Activated CD4-positive, alpha-beta T cell treated with anti-CD3 and anti-CD28 coated beads, Interleukin-10, Interleukin-2, amounts not matched to agents 100 ng/mL and 50 ng/mL, durations not matched to agents 16 hours and 8 hours (primary cell): ENCODE measurements at places on chromosomes 16 and 17.

- peak; percentile 63 for DNase-seq
These were observed 96.9 kb downstream of the ZNF778 start for GRCh38 chr16:89314357-89314756.

DNA sequence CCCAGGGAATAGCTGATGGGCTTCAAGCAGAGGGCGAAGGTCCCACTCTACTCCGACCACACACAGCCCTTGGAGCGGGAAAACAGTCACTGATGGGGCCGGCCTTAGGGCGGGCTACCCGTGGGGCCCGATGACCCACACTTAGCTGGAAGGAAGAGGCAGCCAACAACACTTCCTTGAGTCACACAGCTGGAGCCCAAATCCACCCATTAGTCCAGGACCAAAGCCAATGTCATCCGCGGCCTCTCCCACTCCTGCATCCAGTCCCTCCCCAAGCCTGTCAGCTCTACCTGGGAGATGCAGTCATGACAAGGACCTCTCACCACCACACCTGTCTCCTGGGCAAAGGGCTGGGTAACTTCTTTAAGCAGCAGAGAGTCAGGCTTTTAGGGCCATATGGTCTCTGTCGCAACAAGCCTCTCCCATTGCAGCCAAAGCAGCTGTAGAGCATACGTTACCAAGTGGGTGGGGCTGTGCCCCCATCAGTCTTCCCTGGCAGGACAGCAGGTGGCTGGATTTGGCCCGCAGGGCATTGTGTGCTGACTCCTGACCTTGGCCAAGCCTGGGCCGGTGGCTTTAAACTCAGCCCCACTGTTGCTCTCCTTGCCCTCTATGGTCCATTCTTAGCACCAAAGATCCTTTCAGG lies 110.7 kb downstream of the SOCS1 start:
- no peak for DNase-seq

- no peak for DNase-seq
These were observed 7.6 kb upstream of the NUP93 start for GRCh38 chr16:56722200-56722842.

DNA sequence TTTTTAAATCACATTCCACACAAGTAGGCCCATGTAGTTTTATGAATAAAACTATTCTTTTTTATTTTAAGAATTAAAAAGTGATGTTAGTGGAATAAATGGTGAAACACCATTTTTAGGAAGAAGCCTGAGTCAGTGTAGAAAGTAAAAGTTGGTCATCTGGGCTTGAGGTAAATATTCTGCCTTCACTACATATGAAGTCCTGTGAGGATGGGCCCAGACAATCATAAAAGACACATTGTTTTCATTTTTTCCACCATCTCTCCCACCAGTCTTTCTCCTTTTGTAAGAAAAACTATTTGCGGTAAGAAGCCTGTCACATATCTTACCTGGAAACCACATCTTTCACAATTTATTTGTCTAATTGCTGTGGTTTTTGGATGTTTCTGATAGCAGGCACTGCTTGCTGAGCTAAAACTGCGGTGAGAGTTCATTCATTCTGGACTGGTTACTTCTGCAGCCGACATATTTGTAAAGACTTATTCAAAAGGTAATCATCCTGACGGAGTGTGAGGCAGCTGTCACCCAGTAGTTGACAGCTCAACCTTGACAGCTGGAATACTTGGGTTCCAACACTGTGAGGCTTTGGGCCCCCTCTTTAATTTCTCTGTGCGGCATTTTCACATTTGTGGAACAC lies 10.6 kb upstream of the RFFL start:
- DNase-seq: peak; percentile 82

DNA sequence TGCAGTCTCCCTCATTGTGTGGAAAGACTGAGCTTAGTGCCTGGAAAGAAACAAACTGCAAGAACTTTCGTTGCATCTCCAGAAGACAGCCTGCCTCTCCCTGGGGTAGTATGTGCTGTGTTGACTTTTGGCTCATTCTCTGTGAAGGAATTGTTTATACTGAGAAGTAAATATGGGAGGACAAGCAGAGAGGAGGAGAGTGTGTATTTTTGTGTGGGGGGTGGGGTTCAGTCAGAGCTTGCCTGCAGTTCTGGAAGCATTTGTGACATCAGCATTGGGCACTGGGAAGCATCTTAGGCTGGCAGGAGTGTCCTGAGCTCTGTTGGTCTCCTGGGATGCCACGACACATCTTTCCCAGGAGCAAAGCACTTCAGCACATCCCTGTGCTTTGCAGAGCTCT lies 147.9 kb downstream of the HS3ST3B1 start:
- no peak for DNase-seq

GRCh38 chr17:57091186-57091618 lies 6.2 kb downstream of the AKAP1 start:
- DNase-seq: no peak

GRCh38 chr16:86992587-86992986 lies 324.6 kb downstream of the C16orf95 start:
- no peak for DNase-seq

GRCh38 chr16:70803319-70803718 lies 2.4 kb upstream of the VAC14 start:
- no peak for DNase-seq

- no peak for DNase-seq
These were observed 17.3 kb upstream of the C16orf74 start for GRCh38 chr16:85768199-85768598.

- DNase-seq: peak; percentile 82
These were observed 199.0 kb downstream of the MSI2 start for GRCh38 chr17:57455063-57455914.

- DNase-seq: peak; percentile 23
These were observed 526 bp downstream of the KIAA0513 start for GRCh38 chr16:85027958-85028684.

DNA sequence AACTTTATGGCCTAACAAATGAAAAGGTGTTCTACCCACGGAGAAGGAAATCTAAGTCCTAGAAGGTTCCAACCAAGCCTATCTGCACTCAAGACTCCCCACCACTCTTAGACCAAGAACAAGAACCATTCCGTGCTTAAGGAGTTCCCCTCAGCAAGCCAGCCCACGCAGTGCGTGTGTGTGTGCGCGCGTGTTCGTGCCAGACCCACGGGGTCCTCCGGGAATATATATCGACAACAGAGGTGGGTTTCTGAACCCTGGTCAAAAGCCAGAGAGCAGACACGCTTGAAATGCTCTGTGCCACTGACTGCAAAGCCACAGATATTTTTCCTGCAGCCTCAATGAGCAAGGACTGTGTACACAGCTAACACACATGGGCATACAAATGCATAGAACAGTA lies 70.7 kb downstream of the SLC39A11 start:
- DNase-seq: no peak

- no peak for DNase-seq
These were observed 182.7 kb downstream of the PRKCB start for GRCh38 chr16:24018485-24018884.

DNA sequence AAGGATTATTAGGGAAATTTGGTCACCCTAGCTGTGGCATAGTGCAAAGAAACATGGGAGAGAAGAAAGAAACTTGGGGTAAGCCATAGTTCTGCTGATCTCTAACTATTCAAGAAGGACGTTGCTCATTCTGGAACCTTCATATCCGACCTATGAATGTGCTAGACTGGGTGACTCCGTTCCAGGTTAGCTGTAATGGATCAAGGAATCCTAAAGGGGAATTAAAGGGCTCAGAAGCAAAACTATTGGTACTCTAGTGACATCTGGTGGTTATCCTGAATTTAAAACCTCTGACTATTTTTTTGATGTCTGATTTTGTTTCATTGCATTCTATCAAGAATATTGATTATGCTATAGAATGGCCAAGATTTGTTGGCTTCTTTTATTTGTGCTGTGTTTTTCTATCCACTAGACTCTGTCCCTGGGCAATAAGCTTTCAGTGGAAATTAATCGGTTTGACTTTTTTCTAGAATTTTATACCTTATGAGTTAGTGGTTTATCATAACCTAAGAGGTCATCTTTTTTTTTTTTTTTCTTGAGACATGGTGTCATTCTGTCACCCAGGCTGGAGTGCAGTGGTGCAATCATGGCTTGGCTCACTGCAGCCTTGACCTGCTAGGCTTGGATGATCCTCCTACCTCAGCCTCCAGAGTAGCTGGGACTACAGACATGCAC lies 19.5 kb downstream of the PCTP start:
- DNase-seq: peak; percentile 6

GRCh38 chr17:7654832-7655540 lies 4.3 kb downstream of the ATP1B2 start:
- no peak for DNase-seq

DNA sequence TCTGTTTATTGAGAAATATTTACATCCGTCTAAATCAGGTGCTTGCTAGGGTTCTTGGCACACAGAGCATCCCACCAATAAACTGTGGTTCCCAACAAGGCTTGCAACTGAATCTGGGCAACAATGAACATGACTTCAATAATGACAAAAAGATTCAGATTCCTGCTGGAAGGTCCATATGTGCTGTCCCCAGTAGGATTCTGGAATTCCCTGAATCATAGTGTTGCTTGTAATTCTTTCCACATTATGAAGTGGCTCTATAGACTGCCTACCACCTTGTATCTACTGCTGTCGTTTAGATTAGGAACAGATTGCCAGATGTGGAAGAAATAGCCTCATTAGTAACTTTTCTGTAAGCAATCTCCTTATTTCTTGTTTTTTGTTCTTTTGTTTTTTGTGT lies 265.9 kb downstream of the WWOX start:
- DNase-seq: no peak

- no peak for DNase-seq
These were observed 218.3 kb downstream of the CDH13 start for GRCh38 chr16:82845116-82845515.

- no peak for DNase-seq
These were observed 7.6 kb upstream of the CMTR2 start for GRCh38 chr16:71296584-71297340.

GRCh38 chr17:51537996-51538550 lies 277.7 kb downstream of the UTP18 start:
- DNase-seq: no peak

DNA sequence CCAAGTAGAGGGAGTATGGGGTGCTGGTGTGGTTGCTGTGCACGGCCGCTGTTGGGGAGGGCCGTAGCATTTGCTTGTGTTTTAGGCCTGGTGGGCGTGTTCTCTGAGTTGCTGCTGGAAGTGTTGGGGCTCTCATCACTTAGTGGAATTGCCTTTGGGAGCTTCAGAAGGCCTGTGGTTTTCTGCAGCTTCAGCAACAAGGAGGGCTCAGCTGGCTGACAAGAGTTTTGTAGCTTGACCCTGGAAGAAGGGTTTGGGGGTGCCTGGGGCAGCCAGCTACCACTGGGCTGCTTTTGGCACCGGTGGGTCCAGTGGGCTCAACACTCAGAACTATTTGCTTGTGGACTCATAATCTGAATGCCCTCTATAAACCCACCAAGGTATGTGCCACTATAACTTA lies 30.9 kb downstream of the HAPSTR1 start:
- no peak for DNase-seq

DNA sequence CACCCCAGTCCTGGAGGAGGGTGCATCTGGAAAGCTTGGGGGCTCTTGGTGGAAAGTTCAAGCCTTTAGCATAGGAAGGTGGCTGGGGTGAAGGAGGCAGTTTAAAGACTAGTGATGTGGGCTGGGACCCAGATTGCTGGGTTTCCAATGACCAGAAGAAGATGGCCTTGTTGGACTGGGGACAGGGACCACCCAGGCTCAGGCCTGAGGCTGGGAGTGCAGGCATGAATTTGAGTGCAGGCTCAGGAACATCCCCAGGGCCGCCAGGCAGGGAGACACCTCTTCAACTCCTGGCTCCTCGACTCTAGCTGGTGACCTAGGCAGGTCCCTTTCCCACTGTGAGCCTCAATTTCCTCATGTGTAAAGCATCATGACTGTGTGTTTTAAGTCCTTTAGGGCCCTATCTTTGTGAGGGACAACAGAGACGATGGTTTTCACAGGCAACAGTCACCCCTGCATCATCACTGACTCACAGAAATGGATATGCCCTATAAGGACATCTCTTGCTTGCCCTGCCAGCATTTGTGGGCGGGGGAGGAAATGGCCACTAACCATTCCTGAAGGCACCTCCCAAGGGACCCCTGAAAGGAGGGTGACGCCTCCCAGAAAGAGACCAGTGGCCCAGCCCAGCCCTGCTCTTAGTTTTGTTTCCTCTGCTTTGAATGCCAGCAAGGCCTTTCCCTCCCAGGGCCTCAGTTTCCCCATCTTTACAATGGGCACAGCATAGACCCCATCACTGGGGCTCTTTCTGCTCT lies 11.1 kb downstream of the NLRC5 start:
- DNase-seq: peak; percentile 60

DNA sequence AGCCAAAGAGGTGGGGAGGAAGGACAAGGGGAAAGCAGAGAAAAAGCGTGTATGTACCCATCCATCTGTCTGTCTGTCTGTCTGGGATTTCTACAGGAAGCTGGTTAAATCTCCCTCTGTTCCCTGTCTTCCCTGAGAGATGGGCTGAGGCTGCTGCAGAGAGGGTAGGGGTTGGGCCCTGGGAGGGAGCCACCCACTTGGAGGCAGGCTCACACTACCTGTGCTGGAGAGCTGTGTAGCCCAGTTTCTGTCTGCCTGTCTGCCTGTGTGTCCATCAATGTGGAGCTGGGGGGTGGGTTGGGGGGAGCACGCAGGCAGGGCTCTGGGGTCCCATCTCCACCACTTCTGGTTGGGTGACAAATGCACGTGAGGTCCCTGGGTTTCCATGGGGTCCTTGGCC lies 18.6 kb upstream of the C17orf113 start:
- DNase-seq: no peak

- DNase-seq: no peak
These were observed 281.1 kb downstream of the MAP2K6 start for GRCh38 chr17:69695646-69696045.

- DNase-seq: no peak
These were observed 390.9 kb downstream of the TMEM114 start for GRCh38 chr16:8199390-8199789.

- no peak for DNase-seq
These were observed 30.3 kb upstream of the ATF7IP2 start for GRCh38 chr16:10355589-10355988.

GRCh38 chr16:69503244-69503643 lies 62.5 kb upstream of the NFAT5 start:
- DNase-seq: no peak

- no peak for DNase-seq
These were observed 45.8 kb downstream of the NOS2 start for GRCh38 chr17:27754549-27754948.

DNA sequence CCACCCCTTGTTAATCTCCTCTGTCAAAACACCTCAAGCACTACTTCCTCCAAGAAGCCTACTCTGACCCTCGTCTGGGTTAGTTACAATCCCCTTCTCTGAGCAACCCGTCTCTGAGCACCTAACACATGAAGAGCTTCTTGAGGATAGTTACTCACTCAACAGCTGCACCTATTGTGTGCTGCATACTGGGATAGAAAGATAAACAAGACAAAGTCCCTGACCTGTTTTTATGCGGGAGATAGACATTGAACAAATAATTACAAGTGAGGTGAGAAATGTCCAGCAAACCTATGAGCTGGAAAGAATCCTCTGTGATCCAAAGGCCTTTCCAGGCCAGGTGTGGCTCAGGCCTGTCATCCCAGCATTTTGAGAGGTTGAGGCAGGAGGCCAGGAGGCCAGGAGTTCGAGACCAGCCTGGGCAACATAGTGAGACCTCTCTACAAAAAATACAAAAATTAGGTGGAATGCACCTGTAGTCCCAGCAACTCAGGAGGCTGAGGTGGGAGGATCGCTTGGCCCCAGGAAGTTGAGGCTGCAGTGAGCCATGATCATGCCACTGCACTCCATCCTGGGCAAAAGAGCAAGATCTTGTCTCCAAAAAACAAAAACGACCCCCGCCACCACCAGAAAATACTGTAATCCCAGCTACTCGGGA lies 5.5 kb upstream of the ZNF771 start:
- no peak for DNase-seq

GRCh38 chr16:79770244-79771064 lies 169.9 kb upstream of the MAF start:
- DNase-seq: peak; percentile 87
